Left lung (tissue), 14 donors: ENCODE measurements at places on chromosomes 3 and 15.

DNA sequence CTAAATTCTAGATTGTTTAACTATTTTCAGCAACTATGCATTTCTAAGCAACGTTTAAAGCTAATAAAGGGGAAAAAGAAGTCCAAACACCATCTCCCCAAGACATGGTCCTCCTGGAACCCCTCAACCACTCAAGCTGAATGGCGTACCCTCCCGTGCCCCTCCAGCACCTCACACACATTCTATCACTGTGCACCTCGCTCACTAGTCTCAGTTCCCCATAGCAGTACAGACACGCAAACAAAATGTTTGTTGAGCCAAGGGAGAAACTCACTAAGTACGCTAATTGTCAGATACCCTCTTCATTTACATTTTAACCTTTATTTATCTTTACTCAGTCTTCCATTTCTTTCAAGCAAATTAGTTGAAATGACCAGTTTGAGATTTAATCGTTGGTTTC is 48.8 kb downstream of the ACAP2 start:
- no peak for DNase-seq

- no peak for DNase-seq
Measured at GRCh38 chr3:51637144-51637940, 33.7 kb upstream of the TEX264 start.

GRCh38 chr3:74520895-74521294 is 93.6 kb downstream of the CNTN3 start:
- DNase-seq, result no peak

GRCh38 chr3:164604687-164605086 is 473.6 kb downstream of the SI start:
- DNase-seq, result no peak

DNA sequence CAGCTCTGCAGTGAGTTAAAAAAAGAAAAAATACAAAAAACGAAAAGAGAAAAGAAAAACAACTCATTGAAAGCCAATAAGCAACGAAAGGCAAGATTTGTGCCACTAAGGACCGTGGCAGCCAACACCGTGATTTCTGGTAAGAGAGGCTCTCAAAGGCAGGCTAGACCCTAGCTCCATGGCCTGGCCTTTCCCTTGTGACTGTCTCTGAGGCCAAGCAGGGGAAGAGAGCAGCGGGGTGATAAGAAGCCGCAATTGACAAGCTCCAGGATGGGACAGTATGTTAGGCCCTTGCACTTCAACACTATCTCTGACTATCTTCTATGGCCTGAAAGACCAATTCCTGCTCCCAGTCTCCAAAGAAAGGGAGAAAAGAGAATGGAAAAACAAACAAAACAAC is 12.4 kb downstream of the APOD start:
- no peak for DNase-seq
